Activated T-helper 1 cell treated with anti-CD3 and anti-CD28 coated beads, Interleukin-12 subunit alpha, Interleukin-12 subunit beta, Interleukin-2, Interleukin-4 antibody, amounts not matched to agents 30 ng/mL and 10 ng/mL and 1 ng/mL, durations not matched to agents 14 hours and 24 hours and 36 hours (primary cell): ENCODE measurements at places on chromosomes 12 and 14. TPM values are rescaled to one million over a fixed set of nuclear protein-coding genes. Genes with fewer than 3 reads are reported as not detected.

DNA sequence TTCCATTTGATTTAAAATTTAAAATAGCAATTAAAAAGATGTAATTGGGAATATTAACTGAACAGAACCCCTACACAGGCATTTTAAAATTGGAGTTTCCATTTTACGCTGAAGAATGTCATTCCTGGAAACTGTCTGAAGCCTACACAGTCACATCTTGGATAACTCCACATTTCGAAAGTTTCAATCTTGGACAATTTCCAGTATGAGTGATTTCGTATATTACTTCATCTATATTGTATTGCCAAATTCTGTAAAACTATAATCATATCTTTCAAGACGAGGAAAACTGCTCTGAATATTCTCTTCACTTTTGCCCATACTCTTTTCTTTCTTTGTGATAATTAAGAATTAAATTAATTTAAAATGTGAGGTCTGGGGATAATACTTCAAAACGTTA lies 194.2 kb upstream of the ABCD2 start:
- H3K27ac ChIP-seq = no peak overlapping the region
- no peak for DNase-seq
- H3K4me1 ChIP-seq = no peaks in the 10 kb centered on the region
- no peaks in the 10 kb centered on the region for H3K36me3 ChIP-seq
- H3K4me3 ChIP-seq = no peak overlapping the region
- H3K27me3 ChIP-seq = peaks cover 2% of the 10 kb centered on the region

DNA sequence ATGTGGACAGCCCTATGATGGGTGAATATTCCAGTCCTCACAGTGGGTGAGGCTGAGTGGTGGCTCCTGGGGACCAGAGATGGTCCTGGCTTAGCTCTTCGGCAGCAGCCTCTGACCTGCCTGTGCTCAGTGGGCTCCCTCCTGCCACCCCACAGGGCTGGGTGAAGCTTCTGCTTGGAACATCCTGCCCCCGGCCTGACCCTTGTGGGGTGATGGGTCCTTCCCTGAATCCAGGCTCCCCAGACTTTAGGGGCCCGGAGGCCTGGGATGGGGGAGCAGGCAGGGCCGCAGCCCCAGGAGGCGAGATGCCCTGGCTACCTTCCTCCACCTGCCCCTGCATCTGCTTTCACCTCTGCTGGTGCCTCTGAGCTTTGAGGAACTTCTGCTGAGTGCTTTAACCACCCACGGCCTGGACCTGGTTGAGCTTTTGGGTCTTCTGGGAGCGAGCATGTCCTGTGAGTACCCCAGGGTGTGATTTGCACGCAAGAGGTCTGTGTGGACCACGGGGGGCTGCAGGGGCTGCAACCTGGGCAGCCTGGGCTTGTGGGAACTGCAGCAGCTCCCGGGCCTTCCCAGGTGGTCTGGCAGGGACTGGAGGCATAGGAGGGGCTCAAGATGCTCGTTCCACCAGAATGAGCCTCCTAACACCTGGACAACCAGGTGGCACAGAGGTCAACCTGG lies 159.5 kb downstream of the KIF26A start:
- no peak overlapping the region for H3K27ac ChIP-seq
- H3K36me3 ChIP-seq = no peaks in the 10 kb centered on the region
- H3K27me3 ChIP-seq = no peaks in the 10 kb centered on the region
- H3K4me1 ChIP-seq = no peaks in the 10 kb centered on the region
- no peak overlapping the region for H3K4me3 ChIP-seq
- no peak for DNase-seq

- H3K4me3 ChIP-seq = no peak overlapping the region
- peaks cover 36% of the 10 kb centered on the region for H3K27me3 ChIP-seq
- no peaks in the 10 kb centered on the region for H3K36me3 ChIP-seq
- peaks cover 14% of the 10 kb centered on the region for H3K4me1 ChIP-seq
- no peak for DNase-seq
- H3K27ac ChIP-seq = no peak overlapping the region
Observed at GRCh38 chr12:52686756-52687487, 6.7 kb upstream of the KRT1 start.

KCNK13 gene
- total RNA-seq = 0.12 TPM in 1 of 2 replicates, not detected in the other

CALM1 gene
- total RNA-seq = 513 and 521 TPM in 2 replicates
